NCI-H2081 (cell line): ENCODE measurements at places on chromosomes 13 and 19.

DNA sequence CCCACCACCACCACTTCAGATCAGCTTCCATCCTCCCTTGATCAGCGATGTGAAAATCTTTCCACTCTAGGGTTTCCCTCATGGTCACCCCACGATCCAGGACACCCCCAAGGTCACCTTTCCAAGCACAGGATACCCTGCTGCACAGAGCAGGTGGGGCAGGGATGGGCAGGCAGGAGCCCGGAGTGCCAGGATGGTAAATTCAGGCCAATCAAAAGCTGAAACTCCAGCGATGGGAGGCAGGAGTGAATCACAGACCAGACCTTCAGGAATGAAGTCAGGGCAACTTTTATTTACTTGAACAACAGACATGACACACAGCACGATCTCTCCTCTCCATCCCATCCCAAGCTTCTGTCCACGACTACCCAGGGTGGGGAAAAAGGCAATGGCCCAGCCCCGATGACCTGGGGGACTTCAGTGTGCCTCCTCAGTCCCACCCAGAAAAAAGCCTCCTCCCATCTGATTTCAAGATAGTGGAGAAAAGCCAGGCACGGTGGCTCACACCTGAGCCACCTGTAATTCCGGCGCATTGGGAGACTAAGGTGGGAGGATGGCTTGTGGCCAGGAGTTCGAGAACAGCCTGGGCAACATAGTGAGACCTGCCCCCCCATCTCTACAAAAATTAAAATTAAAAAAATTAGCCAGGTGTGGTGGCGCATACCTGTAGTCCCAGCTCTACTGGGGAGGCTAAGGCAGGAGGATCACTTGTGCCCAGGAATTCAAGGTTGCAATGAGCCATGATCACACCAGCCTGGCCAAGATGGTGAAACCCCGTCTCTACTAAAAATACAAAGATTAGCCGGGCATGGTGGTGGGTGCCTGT is 39.2 kb downstream of the ZSWIM4 start:
- DNase-seq, result no peak

GRCh38 chr19:51524666-51525264 is 6.7 kb downstream of the SIGLEC6 start:
- DNase-seq, result no peak

DNA sequence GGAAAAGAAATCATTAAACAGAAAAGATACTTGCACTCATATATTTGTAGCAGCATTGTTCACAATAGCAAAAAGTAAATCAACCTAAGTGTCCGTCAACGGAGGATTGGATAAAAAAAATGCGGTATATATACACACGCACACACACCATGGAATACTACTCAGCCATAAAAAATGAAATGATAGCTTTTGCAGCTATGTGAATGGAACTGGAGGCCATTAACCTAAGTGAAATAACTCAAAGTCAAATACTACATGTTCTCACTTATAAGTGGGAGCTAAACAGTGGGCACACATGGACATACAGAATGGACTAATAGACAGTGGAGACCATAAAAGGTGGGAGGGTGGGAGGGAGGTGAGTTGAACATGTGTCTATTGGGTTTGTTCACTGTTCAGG is 18.4 kb downstream of the WBP4 start:
- DNase-seq, result no peak

DNA sequence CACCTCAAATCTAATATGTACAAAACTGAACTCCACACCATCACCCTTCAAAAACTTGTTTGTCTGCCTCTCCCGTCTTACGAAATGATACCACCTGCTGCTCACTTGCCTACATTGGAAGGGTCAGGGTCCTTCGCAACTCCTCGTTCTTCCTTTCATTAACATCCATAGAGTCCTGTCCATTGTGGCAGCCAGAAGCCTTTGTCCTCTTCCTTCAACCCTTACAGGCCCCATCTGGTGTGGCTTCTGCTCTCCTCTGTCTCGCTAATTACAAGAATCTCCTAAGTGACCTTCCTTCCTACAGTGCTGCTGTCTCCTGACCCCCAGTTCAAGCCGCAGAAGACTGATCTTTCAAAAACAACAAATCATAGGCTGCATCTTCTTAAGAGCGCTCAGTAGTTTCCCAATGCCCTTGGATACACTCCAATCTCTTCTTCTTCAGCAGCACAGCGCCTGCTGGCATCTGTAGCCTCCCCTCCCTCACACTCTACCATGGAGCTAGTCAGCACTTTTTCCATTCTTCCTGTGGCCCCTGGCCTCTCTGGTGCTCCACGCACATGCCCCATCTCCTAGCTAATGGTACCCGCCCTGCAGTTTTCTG is 382.7 kb downstream of the LIG4 start:
- no peak for DNase-seq

DNA sequence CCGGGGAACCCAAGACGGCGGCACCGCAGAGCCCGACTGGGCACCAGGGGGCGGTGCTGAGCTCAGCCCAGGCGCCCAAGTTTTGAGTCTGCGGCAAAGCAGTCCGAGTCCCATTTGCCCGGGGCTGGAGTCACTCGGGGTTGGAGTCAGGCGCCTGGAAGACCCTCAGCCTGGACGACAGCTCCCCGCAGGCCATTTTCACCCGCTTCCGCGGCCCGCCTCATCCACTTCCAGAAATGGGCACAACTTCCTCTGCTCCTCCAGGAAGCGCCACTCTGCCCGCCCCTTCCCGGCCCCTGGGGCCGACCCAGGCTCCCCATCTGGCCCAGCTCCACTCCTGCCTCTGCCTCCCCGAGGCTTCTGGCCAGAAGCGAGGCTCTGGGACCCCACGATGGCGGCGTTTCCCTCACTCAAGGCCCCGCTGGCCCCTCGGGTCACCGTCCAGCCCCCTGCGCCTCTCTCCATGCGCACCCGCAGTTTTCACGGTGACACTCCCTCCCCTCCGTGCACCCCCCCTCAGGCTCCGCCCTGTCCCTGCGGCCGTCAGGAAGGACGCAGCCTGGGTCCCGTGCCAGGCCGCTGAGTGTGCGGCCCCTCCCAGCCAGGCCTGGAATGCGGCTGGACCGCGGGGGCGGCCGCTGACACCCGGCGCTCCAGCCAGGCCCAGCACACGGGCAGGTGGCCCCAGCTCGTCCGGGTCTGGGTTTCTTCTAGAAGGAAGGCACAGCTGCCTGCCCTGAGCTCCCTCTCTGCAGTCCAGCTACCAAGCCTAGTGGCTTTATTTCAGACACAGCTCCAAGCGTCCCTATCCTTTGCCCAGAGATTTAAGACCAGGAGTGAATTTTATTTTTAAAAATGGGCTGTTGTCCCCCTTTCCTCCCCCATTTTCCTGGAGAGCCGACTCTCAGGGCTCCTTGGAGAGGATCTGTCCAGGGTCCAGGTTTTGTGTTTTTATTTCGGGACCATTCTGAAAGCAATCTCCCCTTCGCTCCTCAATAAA is 4.7 kb downstream of the SERTAD1 start:
- DNase-seq, result peak; percentile 81

DNA sequence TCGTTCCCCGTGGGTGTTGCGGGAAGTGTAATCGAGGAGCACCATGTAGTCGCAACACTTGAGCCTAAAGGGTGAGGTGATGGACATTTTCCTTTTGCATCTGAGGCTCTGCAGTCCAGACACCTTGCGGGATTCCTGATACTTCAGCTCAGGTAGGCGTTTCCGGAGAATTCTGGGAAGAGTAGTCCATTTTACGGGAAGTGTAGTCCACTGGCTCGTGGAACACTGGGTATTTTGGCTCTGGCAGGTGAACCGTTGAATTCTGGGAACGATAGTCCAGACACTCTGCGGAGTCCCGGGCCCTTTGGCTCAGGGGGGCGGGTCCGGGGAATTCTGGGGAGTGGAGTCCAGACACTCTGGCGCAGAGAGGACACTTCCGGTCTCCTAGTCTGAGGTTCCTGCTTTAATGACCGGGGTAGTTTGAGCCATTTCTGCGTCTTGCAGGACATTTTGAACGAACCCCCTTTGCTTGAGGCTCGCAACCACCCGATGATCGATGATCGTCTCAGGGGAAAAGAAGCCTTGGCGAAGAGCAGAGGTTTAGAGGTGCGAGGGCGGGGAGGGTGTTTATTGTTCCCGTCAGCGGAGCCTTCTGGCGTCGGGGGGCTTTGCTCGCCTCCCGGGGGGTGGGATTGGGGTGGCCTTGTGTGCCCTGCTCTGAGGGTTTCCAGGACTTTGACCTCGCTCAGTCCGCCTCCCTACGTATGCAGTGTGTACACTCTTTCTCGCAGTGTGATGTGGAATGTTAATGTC is at the start of gene ZNF223:
Gene ZNF223, plus strand, starts transcription at position 387 of the 753 bp plus-strand sequence. CDS start 3,141 bp downstream, outside the sequence.
- DNase-seq, result peak; percentile 91

DNA sequence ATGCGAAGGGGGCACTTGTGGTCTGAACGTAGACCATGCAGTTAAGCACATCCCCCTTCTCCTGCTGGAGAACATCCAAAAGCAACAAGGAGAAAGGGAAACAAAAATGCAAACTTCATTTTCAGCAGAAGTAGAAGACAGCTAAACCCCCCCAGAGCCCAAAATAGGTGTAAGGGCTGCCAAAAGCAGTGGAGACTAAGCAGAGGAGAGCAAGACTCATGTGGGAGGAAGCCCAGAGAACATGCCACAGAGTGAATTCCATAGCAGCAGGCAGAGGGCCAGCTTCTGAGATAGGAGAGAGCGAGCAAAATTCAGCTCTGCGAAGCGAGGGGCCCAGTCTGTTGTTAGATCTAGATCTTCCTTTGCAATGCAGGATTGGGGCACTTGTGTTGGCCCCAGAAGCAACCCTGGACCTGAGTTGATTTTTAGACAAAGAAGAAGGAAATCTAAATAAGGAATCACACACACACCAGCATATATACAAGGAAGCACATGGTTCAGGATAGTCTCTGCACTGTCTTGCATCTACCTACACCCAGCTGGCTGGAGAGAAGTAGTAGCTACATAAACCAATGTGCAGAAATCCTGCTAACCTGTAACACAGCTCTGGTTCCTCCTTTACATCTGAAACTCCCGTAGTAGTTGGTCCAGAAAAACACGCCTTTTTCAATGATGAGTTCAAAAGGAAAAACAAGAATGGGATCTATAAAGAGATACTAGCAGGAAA is 199.6 kb downstream of the SPRY2 start:
- DNase-seq, result no peak
